ENCODE measurements at places on chromosomes 4 and X.
A peak's percentile ranks its signal among the peaks of the same experiment; 100 is the strongest.

GRCh38 chrX:123871309-123871708 lies 11.5 kb downstream of the XIAP start:
- DNase-seq: no peak

DNA sequence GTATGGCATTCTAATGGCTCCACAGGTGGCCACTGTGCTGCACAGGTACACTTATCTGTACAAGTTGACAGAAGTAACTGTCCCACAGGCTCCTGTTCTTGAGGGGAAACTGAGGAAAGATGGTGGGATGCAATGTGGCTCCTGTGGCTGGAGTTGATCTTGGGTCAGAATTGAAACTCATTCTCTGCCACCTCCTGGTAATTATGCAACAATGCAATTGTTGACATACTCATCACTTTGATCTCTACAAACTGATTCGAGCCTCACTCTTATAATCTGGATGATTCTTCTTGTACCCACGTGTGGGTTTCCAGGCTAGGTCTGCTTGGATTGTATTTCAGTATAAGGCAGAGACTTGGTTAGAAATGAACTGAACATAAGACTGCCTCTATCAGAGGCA lies 148.8 kb downstream of the CCNG2 start:
- DNase-seq: no peak

GRCh38 chr4:181784881-181785280 lies 458.3 kb upstream of the TENM3 start:
- no peak for DNase-seq

GRCh38 chr4:71692963-71693362 lies 90.9 kb downstream of the GC start:
- DNase-seq: no peak

DNA sequence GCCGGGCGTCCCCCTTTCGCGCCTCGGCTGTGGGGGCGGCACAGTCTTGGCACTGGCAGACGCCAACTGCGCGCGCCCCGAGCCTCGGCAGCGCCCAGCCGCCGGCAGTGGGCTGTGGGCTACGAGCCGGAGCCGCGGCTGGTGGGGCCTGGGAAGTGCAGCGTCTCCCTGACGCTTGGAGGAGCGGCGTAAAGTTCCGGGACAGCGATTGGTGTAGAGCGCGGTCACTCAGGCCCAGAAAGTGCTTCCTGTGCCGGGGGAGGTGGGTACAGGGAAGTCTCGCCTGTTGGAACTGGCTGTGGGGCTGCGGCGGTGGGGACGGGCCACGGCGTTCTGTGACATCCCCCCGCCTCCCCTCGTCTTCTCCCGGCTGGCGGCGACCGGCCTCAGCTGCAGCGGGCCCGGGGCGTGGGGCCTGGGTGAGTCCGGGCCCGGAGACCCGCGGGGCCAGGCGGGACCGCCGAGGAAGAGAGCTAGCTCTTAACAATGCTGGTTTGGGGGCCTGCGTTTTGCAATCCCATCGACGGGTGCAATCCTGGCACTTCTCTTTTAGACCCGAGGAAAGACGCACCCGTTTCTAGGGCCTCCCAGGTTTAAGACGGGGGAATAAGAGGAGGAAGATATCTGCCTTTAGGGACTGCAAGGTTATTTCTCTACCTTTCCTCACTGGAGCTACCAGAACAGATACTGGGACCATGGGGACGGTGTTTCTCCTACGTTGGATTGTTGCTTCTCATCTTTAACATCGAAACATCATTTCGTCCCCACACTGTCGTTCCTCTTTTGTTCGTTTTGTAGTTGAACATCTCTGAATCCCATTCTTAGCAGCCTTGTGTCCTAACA lies at the start of the genes RWDD4 and TRAPPC11:
Gene RWDD4 (minus strand): TSS at position 157 of the 843 bp plus-strand sequence. CDS start 233 bp downstream, outside the sequence.
Gene TRAPPC11 (plus strand): TSS at position 265 of the 843 bp plus-strand sequence. CDS start 4,575 bp downstream, outside the sequence.
- peak; percentile 91 for DNase-seq

GRCh38 chr4:24675721-24676389 lies 91.5 kb upstream of the DHX15 start:
- DNase-seq: no peak

- DNase-seq: no peak
Measured at GRCh38 chrX:40143001-40143400, 45.2 kb upstream of the BCOR start.

DNA sequence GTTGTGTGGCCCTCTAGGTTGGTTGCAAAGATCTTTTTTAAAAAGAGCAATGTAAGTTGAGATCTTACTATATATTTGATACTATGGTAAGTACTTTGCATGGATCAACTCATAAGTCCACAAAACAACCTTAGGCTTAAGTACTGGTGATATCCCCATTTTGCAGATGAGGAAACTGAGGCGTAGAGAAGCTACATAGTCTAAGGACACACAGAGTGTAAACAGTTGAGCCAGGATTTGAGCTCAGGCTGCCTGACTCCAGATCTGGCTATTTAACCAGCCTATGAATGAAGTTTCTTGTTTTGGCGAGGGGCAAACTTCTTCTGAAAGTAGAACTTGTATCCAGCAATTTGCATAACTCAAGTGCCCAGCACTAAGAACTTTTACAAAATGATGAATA lies 38.6 kb upstream of the STX18 start:
- no peak for DNase-seq

- DNase-seq: peak; percentile 0
Measured at GRCh38 chr4:74671080-74671698, 123.1 kb downstream of the BTC start.

- no peak for DNase-seq
Measured at GRCh38 chrX:66046612-66047235, 6.8 kb upstream of the VSIG4 start.

GRCh38 chrX:8748855-8749254 lies 16.9 kb upstream of the ANOS1 start:
- peak; percentile 39 for DNase-seq

DNA sequence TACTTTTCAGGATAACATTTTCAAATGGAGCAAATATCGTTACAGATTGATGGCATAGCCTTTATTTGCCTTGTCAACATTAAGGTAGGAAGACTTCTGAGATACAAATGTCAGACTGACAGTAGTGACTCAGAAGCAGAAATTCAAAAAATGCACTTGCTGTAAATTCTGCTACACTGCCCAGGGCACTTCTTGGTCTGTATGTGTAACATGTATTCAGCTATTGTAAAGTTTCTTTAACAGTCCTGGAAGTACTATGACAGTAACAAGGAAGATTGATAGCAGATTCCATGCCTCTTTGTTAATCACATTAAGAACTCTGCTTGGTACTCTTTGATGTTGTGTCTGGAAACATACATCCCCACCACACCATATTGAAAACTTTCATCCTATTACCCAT lies 69.6 kb upstream of the PCDH18 start:
- DNase-seq: no peak

- peak; percentile 4 for DNase-seq
Measured at GRCh38 chr4:137623013-137623412, 90.7 kb upstream of the PCDH18 start.

GRCh38 chr4:69689599-69689998 lies 36.6 kb upstream of the UGT2A1 start:
- peak; percentile 1 for DNase-seq

GRCh38 chr4:181271116-181271640 lies 972.0 kb upstream of the TENM3 start:
- DNase-seq: no peak

- no peak for DNase-seq
Measured at GRCh38 chr4:175656649-175657048, 155.4 kb downstream of the GPM6A start.

DNA sequence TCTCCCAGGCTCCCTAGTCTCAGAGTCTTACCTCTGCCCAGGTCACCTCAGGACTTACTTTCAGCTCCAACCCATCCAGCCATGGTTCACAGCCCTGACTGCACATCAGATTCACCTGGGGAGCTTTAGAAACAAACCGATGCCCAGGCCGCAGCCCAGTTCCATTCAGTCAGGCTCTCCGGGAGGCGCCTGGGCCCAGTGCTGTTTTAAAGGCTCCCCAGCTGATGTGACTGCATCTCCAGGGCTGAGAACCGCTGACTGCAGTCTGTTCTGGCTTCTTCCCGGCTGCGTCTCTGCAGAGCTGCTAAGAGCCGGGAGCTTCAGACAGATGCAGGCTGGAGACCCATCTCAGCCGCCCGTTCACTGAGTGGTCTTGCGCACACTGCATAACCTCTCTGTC lies 44.4 kb upstream of the LGI2 start:
- DNase-seq: no peak

GRCh38 chr4:185700048-185700447 lies 111.9 kb downstream of the SORBS2 start:
- no peak for DNase-seq

DNA sequence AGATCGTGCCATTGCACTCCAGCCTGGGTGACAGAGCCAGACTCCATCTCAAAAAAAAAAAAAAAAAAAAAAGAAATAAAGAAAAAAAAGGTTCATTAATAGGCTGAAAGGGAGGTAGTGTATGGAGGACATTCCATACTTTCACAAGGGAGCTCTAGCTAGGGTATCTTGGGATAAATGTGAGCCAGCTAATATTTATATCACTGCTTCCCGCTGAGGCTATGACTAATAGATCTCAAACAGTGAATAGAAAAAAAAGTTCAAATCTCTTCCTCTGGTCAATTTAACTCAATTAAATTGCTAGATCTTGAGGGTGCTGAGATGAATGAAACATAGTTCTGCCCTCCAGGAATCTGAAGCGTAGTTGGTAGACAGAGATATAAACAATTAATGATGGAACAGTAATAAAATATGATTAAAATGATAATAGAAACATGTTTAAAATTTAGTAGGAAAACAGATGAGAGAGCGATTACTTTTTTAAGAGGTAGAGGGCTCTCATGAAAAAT lies 55.7 kb upstream of the SHISA3 start:
- no peak for DNase-seq

- DNase-seq: no peak
Measured at GRCh38 chr4:67394879-67395278, 150.4 kb downstream of the CENPC start.

DNA sequence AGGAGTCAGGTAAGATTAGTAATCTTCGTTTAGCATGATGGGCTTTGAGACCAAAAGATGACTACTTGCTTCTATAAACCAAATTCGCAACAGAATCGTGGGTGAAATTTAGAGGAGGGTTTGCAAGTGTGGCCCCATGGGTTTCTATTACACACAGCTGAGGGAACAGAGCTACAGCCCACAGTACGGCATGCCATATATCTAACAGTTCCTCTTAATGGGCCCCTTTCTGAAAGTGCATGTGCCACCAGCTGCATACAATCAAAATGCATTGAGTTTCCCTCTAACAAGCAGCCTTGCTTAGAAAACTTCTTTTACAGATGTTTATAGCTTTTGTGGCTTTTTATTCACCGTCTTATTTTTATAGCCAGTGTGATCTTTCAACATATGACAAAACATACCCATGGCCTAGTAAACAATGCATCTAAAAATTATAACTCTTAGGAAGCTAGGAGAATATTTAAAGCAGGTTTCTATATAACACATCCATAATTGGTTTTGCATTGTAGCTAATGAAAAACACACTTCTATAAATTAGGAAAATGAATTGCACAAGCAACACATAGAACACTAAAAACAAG lies 202.1 kb downstream of the PRDM5 start:
- DNase-seq: no peak

DNA sequence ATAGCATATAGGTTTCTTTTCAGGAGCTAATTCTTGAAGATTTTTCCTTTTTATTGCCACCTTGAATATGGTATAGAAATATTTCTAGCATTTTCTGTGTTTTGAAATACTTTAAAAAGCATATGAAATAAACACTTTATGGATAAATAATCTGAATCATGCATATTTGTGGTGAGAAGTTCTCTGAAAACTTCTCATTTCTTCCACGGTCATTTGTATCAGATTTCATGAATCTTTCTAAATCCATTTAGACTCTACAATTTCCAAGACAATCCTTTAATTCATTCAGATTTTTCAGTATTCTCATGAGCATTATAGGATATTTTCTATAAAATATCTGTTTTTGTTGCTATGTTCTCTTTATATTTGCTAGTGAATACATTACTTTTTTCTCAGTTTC lies 16.2 kb upstream of the CA5B start:
- DNase-seq: no peak

DNA sequence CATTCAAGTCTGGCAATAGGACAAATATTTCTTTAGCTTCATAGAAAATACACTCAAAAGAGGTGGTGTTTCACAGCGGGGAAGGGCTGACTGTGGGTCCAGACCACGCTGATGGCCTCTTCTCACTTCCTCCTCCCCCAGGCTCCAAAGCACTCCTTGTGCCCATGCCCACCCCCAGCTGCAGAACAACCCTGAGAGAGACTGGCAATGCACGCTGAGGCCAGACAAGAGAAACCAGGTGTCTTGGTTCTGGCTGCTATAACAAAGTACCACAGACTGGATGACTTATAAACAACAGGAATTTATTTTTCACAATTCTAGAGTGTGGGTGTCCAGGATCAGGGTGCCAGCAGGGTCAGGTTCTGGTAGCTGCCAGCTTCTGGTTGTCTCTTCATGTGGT lies 386.1 kb downstream of the FBXW7 start:
- DNase-seq: no peak

GRCh38 chr4:1693131-1693896 lies 9.2 kb upstream of the FAM53A start:
- DNase-seq: peak; percentile 47

DNA sequence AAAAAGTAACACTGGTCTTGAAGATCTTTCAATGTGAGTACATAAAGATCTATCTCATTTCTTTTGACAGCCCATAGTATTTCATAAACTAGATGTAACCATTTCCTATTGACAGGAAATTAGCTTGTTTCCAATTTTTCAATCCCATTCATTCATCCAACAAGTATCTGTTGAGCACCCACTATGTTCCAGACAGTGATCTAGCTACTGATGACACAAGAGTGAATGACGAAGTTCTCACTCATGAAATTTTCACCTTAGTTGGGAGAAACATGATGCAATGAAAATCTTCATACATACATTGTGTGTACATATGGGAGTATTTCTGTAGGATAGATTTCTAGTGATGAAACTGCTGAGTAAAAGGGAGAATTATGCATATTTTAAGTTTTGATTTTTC lies 1.7 kb downstream of the CD38 start:
- DNase-seq: no peak
